ENCODE measurements at places on chromosomes 6 and 20. TPM values are rescaled to one million over a fixed set of nuclear protein-coding genes. Genes with fewer than 3 reads are reported as not detected.

- H3K4me1 ChIP-seq: no peaks in the 10 kb centered on the region
- H3K36me3 ChIP-seq: no peaks in the 10 kb centered on the region
- DNase-seq: no peak
- H3K27me3 ChIP-seq: no peaks in the 10 kb centered on the region
- no peak overlapping the region for H3K4me3 ChIP-seq
- no peak overlapping the region for H3K27ac ChIP-seq
These were observed 29.6 kb downstream of the CAP2 start for GRCh38 chr6:17423026-17423425.

DNA sequence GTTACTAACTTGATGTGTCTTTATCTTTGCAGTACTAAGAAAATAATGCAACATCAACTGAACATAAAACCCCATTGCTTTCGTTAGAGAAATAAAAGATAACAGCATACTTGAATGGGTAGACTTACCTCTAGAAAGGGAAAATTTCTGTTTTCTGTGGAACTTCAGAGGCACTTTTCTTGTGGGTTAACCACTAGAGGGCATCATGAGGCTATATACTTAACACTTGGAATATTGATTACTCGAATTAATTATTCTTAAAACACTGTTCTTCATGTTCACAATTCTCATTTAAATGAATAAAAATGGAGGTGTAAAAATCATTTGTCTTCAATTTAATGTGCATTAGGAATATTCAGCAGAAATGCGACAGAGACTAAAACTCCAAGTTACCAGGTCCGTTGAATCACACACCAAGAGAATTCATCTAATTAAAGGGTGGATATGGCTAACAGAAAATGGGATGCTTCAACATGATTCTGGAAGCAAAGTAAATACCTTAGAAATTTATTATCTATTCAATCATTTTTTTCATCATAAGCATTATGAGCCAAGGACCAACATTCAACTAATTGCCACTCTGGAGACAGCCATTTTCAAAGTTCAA is 330.8 kb upstream of the PREP start:
- no peak overlapping the region for H3K4me3 ChIP-seq
- no peaks in the 10 kb centered on the region for H3K27me3 ChIP-seq
- no peaks in the 10 kb centered on the region for H3K36me3 ChIP-seq
- no peak overlapping the region for H3K27ac ChIP-seq
- DNase-seq: no peak

DNA sequence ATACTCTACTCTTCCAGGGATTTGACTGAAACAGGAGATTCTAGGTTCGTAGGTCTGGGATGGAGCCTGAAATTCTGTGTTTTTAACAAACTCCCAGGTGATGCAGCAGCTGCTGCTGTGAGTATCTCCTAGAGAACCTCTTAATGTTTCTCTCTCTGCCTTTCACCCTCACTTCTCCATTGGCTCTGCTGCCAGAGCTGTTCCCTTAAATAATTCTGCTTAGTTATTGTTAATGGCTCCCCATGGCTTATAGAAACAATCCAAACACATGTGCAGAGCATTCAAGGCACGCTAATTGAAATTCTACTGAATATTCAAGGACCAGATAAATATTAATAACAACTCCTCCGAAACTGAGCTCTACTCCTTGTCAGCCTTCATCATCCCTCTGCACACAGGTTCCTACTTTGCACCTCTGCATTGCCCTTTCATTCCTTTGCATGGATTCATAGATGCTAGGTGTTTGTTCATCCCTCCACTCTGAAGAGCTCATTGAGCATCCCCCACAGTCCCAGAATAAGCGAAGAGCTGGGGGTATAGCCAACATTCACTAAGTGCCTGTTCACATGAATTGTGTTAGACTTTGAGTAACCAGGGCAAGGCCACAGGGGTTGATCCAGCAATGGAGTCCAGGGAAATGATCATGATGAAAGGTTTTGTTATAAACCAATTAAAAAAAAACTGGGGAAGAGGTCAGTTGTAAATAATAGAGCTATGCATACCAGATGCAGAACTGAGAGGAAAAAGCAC is 488.4 kb upstream of the JAG1 start:
- no peak for DNase-seq
- no peaks in the 10 kb centered on the region for H3K4me1 ChIP-seq
- H3K4me3 ChIP-seq: no peak overlapping the region

- H3K36me3 ChIP-seq: no peaks in the 10 kb centered on the region
- H3K27me3 ChIP-seq: no peaks in the 10 kb centered on the region
- H3K27ac ChIP-seq: no peak overlapping the region
- DNase-seq: no peak
These were observed 10.2 kb downstream of the RPRD1B start for GRCh38 chr20:38043512-38044300.

GRCh38 chr6:157455731-157456523 is 74.9 kb downstream of the ZDHHC14 start:
- DNase-seq: no peak
- H3K4me3 ChIP-seq: no peak overlapping the region
- H3K4me1 ChIP-seq: peaks cover 7% of the 10 kb centered on the region
- no peaks in the 10 kb centered on the region for H3K27me3 ChIP-seq
- H3K27ac ChIP-seq: peak overlapping the region; percentile 26

- no peaks in the 10 kb centered on the region for H3K4me1 ChIP-seq
- DNase-seq: no peak
- H3K27ac ChIP-seq: no peak overlapping the region
- H3K4me3 ChIP-seq: no peak overlapping the region
- H3K27me3 ChIP-seq: no peaks in the 10 kb centered on the region
These were observed 135.1 kb upstream of the ENPP5 start for GRCh38 chr6:46305833-46306232.

DNA sequence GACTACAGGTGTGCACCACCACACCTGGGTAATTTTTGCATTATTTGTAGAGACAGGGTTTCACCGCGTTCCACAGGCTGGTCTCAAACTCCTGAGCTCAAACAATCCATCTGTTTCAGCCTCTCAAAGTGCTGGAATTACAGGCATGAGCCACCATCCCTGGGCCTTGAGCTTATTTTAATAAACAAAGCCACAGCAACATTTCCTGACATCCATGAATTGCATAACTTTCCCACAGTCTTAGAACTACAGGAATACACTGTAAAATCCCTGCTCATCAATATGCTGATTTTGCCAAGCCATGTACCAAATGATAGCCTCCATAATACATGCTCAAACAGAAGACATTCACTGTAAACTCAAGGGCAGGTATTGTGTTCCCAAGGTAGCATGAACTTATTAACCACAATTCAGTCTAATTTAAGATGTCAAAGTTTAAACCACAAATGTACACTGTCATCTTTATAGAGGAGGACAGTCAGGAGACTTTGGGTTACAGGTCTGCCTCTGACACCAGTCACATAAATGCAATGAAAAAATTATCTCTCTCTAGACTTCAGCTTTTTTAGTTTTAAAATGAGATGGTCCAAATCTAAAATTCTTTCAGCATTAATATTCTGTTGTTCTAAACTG is 40.0 kb downstream of the NUDT3 start:
- no peaks in the 10 kb centered on the region for H3K27me3 ChIP-seq
- no peaks in the 10 kb centered on the region for H3K36me3 ChIP-seq
- H3K4me1 ChIP-seq: no peaks in the 10 kb centered on the region
- no peak for DNase-seq

GRCh38 chr6:33692078-33692759 is 19.3 kb downstream of the UQCC2 start:
- no peaks in the 10 kb centered on the region for H3K27me3 ChIP-seq
- no peak for DNase-seq
- H3K4me3 ChIP-seq: no peak overlapping the region
- H3K4me1 ChIP-seq: peaks cover 13% of the 10 kb centered on the region
- peaks cover 14% of the 10 kb centered on the region for H3K36me3 ChIP-seq

DNA sequence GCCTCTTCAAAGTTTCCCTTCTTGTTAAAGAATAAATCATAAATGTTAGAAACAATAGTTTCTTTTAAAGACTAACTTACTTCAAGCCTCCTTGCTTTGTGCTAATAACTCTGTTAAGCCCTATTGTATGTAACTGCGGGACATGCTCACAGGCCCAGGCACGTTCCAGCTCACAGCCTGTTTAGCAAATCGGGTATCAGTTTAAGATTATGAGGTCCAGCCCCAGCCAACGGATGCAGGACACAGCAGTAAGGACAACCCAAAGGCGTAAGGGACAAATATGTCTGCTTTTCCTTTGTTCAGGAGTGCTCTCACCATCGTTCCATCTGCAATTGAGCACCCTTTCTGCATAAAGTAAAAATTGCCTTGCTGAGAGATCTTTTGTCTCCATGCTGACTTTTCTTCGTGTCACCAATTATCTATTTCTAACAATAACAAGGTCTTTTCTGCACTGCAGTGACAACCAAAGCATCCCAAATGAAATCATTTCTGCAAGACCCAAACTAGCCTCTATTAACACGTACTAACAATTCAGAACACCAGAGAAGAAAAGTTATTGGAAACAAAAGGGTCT is 1.4 kb downstream of the C6orf52 start:
- no peak for DNase-seq
- peak overlapping the region; percentile 68 for H3K4me3 ChIP-seq
- H3K27me3 ChIP-seq: no peaks in the 10 kb centered on the region

GRCh38 chr6:134419716-134420115 is 101.8 kb upstream of the SGK1 start:
- no peaks in the 10 kb centered on the region for H3K36me3 ChIP-seq
- no peak for DNase-seq
- H3K27ac ChIP-seq: no peak overlapping the region

GRCh38 chr20:1118336-1119127 is at the start of gene PSMF1:
PSMF1 (plus strand) TSS chr20:1118602; CDS start chr20:1118774, 172 bp downstream.
- peak within 1 kb of the TSS; percentile 71 for H3K27ac ChIP-seq
- peak; percentile 90 for DNase-seq
- peaks cover 14% of the 10 kb centered on the region for H3K4me1 ChIP-seq
- peak within 1 kb of the TSS; percentile 71 for H3K4me3 ChIP-seq
- H3K36me3 ChIP-seq: no peaks in the 10 kb centered on the region

- no peaks in the 10 kb centered on the region for H3K36me3 ChIP-seq
- DNase-seq: no peak
- no peaks in the 10 kb centered on the region for H3K4me1 ChIP-seq
- no peaks in the 10 kb centered on the region for H3K27me3 ChIP-seq
These were observed 112.9 kb downstream of the TRERF1 start for GRCh38 chr6:42338744-42339222.

DNA sequence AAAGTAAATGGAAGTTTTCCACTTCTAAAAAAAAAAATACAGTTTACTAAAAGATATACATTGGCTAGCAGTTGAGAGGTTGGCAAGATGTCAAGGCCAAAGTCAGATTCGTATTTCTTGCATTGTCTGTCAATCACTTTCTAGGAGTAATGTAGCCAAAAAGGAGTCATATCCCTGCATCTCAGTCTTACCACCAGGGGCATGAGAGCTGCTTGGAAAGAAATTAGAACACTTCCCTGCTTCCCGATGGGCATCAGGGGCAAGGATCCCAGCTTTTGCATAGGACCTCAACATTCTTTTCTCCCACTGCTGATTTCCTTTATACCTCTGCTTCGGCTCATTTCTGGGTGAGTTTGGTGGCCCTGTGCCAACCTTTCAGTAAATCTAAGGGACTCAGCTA is 581.0 kb upstream of the MAP3K7 start:
- no peak for DNase-seq
- H3K36me3 ChIP-seq: no peaks in the 10 kb centered on the region
- no peak overlapping the region for H3K4me3 ChIP-seq

DNA sequence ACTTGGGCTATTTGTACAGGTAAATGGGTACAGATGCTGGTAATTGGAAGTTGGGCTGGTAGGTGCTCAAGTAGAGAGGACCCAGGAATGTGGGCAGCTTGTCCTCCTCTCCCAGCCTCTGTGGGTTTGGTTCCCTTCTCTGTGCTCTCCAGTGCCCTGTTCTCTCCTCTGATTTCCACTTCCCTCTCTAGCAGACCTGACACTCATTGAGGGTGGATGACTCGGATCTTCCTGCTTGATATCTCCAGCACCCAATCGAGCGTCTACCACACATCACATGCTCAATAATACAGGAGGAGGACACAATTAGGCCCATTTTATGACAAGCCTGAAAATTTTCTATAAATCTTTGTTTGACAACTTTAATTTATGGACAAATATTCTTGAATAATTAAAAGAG is 23.7 kb downstream of the CST1 start:
- H3K4me3 ChIP-seq: no peak overlapping the region
- H3K4me1 ChIP-seq: no peaks in the 10 kb centered on the region
- DNase-seq: no peak
- no peaks in the 10 kb centered on the region for H3K27me3 ChIP-seq

DNA sequence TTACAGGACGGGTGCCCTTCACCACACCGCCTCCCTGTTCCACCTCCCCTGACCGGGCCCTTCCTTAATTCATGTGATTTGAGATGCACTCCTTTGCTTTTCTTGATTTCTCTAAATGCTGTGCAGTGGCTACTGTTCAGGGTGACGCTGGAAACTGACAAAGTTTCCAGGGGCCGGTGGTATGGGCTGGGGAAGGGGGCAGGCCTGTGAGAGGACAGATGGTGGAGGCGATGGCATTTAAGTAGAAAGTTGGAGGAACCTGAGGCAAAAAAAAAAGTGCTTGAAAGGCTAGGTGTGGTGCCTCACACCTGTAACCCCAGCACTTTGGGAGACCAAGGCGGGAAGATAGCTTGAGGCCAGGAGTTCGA is 121.6 kb upstream of the RNF24 start:
- no peaks in the 10 kb centered on the region for H3K36me3 ChIP-seq
- H3K4me3 ChIP-seq: no peak overlapping the region

DNA sequence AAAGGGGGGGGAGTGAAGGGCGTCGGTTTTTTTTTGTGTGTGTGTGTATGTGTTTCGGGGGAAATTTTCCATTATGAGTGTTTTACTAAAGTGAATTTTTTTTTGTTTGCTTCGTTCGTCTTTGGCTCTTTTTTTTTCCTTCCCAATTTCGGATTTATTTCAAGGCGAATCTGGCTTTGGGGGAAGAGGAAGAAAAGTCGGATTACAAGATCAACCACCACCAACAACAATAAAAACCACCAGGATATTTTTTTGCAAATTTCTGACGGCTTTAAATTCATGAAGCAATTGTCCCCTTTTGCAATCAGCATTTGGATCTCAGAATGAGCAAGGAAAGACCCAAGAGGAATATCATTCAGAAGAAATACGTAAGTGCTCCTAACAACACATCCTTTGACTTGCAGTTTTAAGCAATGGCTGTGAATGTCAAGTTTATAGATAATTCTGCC is 372 bp downstream of the JARID2 start:
- H3K27me3 ChIP-seq: no peaks in the 10 kb centered on the region
- peaks cover 2% of the 10 kb centered on the region for H3K4me1 ChIP-seq
- H3K27ac ChIP-seq: peak overlapping the region; percentile 95
- no peaks in the 10 kb centered on the region for H3K36me3 ChIP-seq

DNA sequence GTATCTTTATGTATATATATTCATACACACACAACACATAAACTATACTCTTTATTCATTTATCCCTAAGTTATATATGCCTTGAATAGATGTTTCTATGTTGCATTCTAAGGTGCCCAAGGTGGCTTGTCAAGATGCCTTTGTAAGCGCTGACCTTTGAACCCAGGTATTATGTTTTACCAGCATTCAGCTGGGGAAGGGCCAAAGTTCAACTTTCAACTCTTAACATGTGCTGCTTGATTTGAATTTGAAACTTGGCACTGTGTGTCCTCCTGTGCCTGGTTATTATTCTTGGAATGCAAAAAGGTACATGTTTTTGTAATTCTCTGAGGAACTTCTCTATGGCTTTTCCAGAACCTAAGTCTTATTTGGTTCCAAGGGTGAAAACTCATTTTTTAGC is 146.5 kb downstream of the EDN1 start:
- DNase-seq: no peak
- no peaks in the 10 kb centered on the region for H3K27me3 ChIP-seq
- no peaks in the 10 kb centered on the region for H3K4me1 ChIP-seq
- no peak overlapping the region for H3K4me3 ChIP-seq
- no peak overlapping the region for H3K27ac ChIP-seq

The TINAG gene
- total RNA-seq: not detected

The PLG gene
- total RNA-seq: 0.17 TPM

The LY6G6C gene
- not detected for total RNA-seq

The BCLAF1 gene
- total RNA-seq: 136 TPM

The BMP7 gene
- 16.8 TPM for total RNA-seq

The B3GAT2 gene
- 0.09 TPM for total RNA-seq

The DOK5 gene
- total RNA-seq: 1.2 TPM

The STXBP5 gene
- 59.9 TPM for total RNA-seq

The GABRR1 gene
- not detected for total RNA-seq

The GTPBP2 gene
- total RNA-seq: 22.4 TPM
